CD4-positive, alpha-beta T cell treated with Interferon gamma for 1 hour (primary cell): ENCODE measurements at places on chromosomes 13 and 19.

- peak; percentile 5 for DNase-seq
Observed at GRCh38 chr13:27170516-27171243, 931 bp downstream of the USP12 start.

DNA sequence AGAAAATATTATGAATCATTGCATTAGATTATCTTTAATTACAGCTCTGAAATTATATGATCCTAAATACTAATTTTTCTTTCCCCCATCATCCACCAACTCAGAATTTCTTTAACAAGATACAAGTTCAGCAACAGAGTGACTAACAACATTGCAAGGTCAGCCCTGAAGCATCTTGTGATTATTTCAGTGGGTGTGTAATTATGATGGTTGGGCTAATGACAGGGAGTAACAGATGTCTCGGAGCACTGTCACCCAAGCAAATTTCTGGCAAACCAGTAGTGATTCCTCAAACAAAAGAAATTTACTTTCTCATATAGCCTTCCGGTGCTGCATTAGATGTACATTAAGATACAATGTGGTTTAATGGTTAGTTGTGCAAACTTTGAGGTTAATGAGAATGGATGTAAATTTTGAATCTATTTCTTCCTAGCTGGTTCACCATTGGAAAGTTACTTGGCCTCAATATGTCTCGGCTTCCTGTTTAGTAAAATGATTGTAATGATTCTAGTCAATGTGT lies 238.9 kb downstream of the ITGBL1 start:
- no peak for DNase-seq

- no peak for DNase-seq
Observed at GRCh38 chr13:40494946-40495620, 171.4 kb downstream of the FOXO1 start.

- DNase-seq = no peak
Observed at GRCh38 chr13:112366907-112367646, 9.1 kb upstream of the SPACA7 start.

- DNase-seq = no peak
Observed at GRCh38 chr19:291006-291521, at the start of gene PLPP2. PLPP2 (minus strand) TSS chr19:291403; CDS start chr19:291336, 67 bp downstream.

- peak; percentile 81 for DNase-seq
Observed at GRCh38 chr19:10431943-10432735, 11.8 kb downstream of the PDE4A start.

- no peak for DNase-seq
Observed at GRCh38 chr13:61592489-61592888, 176.8 kb upstream of the PCDH20 start.
